ENCODE measurements at places on chromosomes 5 and 9.

- DNase-seq: no peak
Measured at GRCh38 chr5:122297587-122298298, 14.3 kb upstream of the SNCAIP start.

DNA sequence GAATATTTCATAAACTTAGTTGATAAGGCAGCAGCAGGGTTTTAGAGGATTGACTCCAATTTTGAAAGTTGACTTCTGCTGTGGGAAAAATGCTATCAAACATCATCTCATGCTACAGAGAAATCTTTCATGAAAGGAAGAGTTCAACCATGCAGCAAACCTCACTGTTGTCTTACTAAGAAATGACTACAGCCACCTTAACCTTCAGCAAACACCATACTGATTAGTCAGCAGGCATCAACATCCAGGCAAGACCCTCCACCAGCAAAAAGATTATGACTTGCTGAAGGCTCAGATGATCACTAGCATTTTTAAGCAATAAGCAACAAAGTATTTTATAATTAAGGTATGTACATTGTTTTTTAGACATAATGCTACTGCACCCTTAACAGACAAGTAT lies 7.6 kb downstream of the TMEM174 start:
- DNase-seq: no peak

DNA sequence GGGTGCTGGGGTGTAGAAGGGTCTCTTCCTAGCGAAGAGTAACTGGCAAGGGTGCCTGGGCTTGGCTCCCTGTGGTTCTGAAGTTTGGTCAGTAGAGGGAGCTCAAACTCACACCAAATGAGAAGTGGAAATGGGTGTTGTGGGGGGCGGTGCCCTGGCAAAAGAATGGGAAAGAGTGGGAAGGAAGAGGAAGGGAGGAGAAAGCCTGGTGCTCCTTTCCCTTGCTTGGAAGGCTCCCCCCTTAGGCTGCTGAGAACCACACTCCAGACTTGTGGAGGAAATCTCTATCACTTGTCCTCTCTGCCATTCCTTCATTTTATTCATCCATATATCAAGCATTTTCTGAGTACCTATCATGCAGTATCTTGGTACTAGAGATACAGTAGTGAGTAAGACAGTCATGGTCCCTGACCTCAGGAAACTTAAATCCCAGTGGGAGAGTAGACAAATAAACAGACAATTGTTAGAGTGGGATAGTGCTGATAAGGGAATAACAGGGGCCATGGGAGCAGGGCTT lies 13.0 kb downstream of the SLC4A9 start:
- peak; percentile 87 for DNase-seq

DNA sequence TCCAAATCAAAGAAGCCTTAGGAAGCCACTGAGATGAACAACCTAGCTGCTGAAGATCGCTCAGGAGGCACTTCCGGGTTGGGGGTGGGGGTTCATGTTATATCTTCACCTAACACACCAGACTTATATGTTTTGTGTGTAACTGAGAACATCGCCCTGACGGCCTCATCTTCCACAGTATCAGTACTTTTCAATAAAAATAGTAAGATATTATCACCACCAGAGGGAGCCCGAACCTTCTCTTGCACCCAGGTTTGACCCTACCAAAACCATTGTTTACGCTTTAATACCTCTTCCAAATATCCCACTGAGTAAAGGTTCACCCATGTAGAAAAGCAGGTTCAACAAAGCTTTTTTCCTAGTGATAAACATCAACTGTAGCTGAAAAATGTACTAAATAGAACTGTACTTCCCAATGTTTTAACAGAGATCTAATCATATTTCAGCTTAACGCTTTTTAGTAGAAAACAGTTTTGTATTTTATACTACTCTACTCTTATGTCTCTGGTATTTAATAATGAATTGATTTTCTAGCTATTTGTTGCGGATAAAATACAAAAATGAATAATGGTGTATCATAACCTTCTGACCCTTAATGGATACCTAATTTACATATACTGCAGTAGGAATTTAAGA lies 244.0 kb downstream of the EPB41L4A start:
- no peak for DNase-seq

GRCh38 chr5:36033486-36033885 lies 33.2 kb downstream of the UGT3A2 start:
- DNase-seq: no peak

DNA sequence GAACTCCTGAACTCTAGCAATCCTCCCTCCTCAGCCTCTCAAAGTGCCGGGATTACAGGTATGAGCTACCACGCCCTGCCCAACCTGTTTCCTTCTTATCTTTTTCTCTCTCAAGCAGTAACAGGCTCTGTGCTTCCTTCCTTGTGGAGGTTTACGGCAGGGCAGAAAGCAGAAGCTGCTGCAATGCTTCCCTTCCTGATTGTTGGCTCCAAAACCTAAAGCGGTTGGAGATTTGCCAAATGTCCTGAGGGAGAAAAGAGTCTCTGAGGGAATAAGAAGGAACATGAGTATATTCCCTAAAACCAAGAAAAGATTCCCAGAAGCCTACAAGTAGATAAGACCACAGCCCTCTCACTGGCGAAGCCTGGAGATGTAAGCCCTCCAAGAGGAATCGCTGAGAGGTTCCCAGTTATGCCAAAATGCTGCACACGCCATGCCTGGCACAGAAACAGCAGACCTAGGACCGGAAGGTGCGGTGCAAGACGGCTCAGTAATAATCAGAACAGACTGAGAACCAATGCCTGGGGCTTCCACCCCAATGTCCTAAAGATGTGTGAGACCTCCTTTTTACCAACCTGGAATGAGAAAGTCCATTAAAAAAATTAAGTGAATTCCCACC lies 73.2 kb downstream of the APTX start:
- DNase-seq: no peak

DNA sequence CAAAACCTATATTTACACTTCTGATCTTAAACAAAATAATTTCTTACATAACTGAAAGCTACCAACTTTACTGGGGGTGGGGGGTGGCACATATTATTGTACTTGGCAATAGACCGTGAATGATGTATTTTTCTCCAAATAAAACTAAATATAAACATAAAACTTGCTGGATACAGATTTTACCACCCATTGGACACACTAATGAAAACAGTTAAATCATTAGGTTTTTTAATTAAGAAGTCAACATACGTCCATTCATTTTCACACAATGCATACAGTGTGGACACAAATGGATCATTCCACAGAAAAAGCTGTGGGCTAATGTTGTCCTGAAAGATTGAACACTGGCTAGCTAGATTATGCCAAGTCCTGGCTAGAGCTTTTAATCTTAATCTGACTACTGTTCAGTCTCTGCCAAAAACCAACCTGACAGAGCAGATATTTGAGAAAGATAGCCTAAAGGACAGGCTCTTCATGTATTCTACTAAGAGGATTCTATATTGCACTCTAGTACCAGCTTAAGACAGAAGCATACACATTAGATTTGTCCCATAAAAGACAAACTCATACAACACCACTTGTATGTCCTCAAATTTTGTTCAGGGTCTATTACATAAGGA lies 118.1 kb downstream of the SIL1 start:
- DNase-seq: no peak

DNA sequence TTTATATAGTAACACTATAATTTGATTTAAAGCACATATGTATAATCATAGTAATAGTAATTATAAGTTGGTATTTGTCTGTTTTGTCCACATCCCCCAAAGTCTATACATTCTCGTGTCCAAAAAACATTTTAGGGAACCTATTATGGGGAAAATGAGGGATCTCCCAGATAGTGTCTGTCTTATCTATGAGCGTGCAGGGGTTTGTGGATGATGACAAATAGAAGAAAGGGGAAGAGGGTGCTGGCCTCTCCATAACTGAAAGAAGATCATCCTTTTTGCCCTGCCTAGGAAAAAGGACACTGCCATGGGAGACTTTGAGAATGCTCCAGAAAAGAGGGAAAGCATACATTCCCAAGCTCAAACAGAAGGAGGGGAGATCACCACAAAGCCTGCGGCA lies 45.3 kb downstream of the C5orf22 start:
- DNase-seq: no peak

DNA sequence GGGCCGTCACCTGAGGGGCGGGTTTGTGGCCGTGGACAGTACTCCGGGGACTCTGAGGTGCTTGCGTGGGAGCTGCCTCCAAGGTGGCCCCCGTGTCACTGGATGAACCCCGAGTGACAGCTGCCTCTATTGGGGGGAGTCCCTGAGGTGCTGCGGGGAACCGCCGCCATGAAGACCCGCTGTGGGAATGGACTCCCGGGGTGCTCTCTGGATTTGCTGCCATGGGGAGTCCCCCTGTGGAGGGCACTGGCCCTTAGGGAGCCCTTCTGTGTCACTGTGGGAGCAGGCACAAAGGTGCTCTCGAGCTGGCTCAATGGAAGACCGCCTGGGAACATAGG lies 100.2 kb upstream of the CCL21 start:
- no peak for DNase-seq

DNA sequence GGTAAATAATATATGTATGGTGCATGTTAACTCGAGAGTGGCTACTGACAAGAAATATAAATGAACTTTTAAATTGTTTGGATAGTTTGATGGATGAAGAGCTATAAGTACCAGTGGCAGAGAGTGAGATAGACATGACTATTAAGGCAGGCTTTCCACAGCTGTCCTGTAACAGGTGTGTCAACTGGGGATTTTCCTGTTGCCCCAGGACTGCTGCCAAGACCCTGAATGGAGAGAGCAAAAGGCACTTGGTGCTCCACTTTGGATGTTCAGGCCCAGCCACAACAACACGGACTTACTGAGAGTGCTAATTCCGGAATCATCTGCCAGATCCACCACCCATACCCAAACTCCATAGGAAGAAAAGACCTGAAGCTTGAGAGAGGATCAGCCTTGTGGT lies 215.1 kb downstream of the SEC61B start:
- no peak for DNase-seq

GRCh38 chr5:10307206-10308148 lies at the start of gene CMBL:
Gene CMBL (minus strand): TSS chr5:10307902. CDS start chr5:10290762, 17,140 bp downstream.
- DNase-seq: peak; percentile 51

- DNase-seq: no peak
Measured at GRCh38 chr9:5580650-5581049, 48.3 kb upstream of the RIC1 start.

- no peak for DNase-seq
Measured at GRCh38 chr9:121876658-121877271, 216.3 kb downstream of the TTLL11 start.

GRCh38 chr9:130868230-130868629 lies 28.4 kb downstream of the QRFP start:
- DNase-seq: no peak

DNA sequence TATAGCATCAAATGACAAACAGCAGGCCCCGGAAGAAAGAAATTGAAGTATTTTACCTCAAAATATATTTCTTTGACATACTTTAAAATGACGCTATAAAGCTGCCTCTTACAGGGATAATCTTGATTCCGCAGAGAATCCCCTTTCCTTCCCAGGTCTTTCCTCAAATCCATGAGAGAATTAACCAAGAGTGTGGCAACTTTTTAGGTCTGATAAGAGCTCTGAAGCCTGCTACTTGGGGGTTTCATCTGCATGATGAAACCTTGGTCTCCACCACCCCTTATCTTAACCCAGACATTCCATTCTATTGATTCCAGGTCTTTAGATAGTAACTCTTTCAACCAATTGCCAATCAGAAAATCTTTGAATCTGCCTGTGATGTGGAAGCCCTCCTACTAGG lies 173.8 kb downstream of the CEMIP2 start:
- no peak for DNase-seq

GRCh38 chr9:33225319-33226147 lies 14.4 kb upstream of the SPINK4 start:
- peak; percentile 81 for DNase-seq

DNA sequence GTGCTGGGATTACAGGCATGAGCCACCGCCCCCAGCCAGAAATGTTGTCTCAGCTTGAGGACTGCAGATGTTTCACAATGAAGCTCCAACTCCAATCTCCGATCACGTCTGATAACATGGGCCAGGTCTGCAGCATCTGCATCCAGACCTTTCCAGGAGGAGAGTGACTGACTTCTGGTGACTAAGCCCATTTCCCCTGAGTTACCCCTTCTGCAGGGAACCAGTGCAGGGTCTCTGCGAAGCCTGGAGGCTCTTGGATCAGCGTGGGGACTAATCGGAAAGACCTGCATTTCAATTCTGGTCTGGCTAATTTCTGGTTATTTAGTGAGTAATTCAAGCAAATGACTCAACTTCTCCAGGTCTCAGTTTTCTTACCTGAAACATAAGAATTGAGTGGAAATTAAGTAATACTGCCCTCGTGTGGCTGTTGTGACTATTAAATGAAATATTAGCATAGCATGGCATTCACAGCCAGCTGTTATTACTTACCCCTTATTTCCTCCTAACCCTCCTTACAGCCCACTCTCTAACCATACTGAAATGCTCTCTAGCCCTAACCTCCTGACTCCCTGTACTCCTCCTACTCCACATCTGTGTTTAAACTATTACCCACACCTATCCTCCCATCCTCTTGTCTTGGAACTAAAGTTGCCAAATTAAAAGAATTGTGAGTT lies 2.2 kb upstream of the GNPDA1 start:
- no peak for DNase-seq

- no peak for DNase-seq
Measured at GRCh38 chr5:106865279-106865678, 805.5 kb downstream of the EFNA5 start.

DNA sequence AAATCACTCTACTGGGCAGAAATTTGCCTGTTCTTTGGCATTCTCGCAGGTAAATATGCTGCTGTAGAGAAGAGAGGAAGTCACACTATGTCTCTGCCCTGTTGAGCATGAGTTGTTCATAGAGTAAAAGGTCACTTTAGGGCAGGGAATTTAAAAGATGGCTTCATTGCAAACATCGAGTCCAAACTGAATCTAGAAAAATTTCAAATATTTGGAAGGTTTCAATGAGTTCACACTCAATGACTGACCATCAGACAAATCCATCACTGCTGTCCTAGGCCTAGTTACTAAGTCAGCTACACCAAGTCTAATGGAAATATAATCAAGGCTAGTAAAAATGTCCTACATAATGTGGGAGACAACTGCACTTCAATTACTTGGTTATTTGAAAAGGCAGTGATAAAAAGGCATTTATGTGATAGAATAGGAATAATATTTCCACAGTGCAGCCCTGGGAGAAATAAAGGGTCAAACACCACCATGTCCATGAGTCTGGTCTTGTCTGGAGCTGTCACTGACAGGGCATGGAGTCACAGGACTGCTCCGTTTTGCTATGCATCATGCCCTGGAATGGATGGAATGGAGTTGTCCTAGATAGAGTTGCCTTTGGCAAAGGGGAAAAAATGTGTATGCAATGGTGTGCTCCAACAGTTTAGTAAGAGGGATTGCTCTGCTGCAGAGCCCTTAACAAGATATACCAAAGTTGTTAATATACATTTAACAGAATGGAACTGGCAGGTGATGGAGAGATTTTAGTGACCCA lies 218.5 kb upstream of the DAPK1 start:
- DNase-seq: no peak

- no peak for DNase-seq
Measured at GRCh38 chr5:61732369-61732768, 400.3 kb downstream of the ZSWIM6 start.
